ENCODE measurements at places on chromosomes 6 and 20. TPM values are rescaled to one million over a fixed set of nuclear protein-coding genes. Genes with fewer than 3 reads are reported as not detected.

DNA sequence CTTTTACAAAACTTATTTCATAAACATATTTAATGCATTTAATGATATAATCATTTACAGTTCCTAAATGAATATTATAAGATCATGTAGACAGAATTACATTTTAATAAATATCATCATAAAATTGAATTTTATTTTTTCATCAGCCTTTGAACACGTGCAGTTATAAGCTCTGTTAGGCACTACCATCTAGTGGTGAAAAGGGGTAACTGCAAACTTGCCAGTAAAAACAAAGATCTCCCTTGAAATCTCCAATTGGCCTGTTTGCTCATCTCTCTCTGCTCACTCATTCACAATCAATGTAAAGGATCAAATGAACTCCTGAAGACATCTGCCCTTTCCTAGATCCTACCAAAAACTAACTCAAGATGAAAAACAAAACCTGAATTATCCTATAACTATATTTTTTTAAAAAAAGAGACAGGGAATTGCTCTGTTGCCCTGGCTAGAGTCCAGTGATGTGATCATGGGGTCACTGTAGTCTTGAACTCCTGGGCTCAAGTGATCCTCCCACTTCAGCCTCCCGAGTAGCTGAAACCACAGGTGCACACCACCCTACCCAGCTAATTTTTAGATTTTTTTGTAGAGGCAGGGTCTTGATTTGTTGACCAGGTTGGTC is 31.7 kb downstream of the SAMHD1 start:
- H3K4me3 ChIP-seq, result no peak overlapping the region
- no peaks in the 10 kb centered on the region for H3K4me1 ChIP-seq
- H3K36me3 ChIP-seq, result peaks cover 51% of the 10 kb centered on the region
- H3K27me3 ChIP-seq, result no peaks in the 10 kb centered on the region

DNA sequence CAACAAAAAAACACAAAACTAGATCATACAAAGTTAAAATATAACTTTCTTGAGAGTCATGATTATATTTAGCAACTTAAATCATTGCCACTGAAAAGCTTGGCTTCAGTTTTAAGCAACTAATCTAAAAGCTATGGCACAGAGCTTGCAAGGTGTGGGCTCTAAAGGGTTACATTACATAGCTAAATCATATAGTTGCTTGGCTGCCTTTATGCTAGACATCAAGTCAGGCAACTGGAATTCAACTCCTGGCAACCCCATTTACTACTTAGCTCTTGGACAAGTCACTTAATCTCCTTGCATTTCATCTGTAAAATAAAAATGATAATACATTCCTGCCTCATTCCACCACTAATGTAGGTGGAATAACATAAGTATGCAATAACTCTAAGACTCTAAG is 40.9 kb upstream of the GCM1 start:
- H3K36me3 ChIP-seq, result no peaks in the 10 kb centered on the region
- H3K4me3 ChIP-seq, result no peak overlapping the region
- H3K4me1 ChIP-seq, result no peaks in the 10 kb centered on the region
- H3K27me3 ChIP-seq, result no peaks in the 10 kb centered on the region
- no peak overlapping the region for H3K27ac ChIP-seq

GRCh38 chr20:63606686-63607085 is 20.2 kb downstream of the GMEB2 start:
- no peak overlapping the region for H3K4me3 ChIP-seq
- no peak overlapping the region for H3K27ac ChIP-seq
- no peaks in the 10 kb centered on the region for H3K27me3 ChIP-seq
- no peaks in the 10 kb centered on the region for H3K4me1 ChIP-seq
- no peak for DNase-seq

- H3K27me3 ChIP-seq, result no peaks in the 10 kb centered on the region
- DNase-seq, result no peak
These were observed 50.0 kb downstream of the FKBP5 start for GRCh38 chr6:35638679-35639078.

DNA sequence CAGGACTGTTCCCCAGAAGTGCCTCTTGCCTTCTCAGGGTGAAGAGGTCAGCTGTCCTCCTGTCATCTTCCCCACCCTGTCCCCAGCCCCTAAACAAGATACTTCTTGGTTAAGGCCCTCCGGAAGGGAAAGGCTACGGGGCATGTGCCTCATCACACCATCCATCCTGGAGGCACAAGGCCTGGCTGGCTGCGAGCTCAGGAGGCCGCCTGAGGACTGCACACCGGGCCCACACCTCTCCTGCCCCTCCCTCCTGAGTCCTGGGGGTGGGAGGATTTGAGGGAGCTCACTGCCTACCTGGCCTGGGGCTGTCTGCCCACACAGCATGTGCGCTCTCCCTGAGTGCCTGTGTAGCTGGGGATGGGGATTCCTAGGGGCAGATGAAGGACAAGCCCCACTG is 9.8 kb downstream of the PI16 start:
- no peak overlapping the region for H3K27ac ChIP-seq
- peaks cover 45% of the 10 kb centered on the region for H3K4me1 ChIP-seq
- H3K4me3 ChIP-seq, result no peak overlapping the region
- DNase-seq, result no peak
- no peaks in the 10 kb centered on the region for H3K27me3 ChIP-seq
- H3K36me3 ChIP-seq, result peaks cover 32% of the 10 kb centered on the region

DNA sequence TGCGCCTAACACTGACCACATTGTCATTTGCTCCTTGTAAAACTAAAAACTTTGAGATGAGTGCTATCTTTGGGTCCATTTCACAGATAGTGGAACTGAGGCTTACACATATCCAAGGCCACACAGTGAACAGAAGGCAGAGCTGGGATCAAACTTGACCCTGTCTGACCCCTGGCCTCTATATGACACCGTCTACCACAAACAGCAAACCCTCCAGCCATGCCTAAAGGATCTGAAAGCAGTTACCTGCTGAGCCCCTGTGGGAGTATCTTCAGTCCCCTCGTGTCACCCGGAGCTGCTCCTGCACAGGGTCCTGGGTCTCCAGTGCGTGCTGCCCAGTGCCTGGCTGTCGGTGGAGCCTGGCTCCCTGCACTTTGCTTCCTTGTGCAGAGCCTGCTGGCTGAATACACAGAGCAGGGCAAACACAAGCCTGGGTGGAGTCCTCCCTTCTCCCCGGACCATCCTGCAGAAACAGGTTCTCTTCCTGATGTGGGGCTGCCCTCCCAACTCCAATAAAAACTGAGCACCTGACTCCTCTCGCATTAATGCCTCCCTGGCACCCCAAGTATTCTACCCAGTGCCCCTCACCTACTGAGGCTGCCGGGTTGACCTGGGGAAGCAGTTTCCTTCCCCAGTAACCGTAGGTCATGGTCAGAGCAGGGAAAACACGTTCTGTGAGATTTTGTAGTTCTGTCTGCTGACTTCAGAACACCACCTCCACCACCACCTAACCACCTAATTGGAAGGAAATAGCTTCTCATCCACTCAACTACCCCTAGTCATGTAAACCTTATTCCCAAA is at the start of gene BCAS1:
TSS of gene BCAS1 (minus strand) at position 408 of the 801 bp plus-strand sequence. CDS start 11,876 bp downstream, outside the sequence.
- H3K36me3 ChIP-seq, result no peaks in the 10 kb centered on the region
- no peaks in the 10 kb centered on the region for H3K27me3 ChIP-seq
- DNase-seq, result no peak
- H3K27ac ChIP-seq, result no peak within 1 kb of the TSS
- no peaks in the 10 kb centered on the region for H3K4me1 ChIP-seq
- peak within 1 kb of the TSS; percentile 15 for H3K4me3 ChIP-seq

DNA sequence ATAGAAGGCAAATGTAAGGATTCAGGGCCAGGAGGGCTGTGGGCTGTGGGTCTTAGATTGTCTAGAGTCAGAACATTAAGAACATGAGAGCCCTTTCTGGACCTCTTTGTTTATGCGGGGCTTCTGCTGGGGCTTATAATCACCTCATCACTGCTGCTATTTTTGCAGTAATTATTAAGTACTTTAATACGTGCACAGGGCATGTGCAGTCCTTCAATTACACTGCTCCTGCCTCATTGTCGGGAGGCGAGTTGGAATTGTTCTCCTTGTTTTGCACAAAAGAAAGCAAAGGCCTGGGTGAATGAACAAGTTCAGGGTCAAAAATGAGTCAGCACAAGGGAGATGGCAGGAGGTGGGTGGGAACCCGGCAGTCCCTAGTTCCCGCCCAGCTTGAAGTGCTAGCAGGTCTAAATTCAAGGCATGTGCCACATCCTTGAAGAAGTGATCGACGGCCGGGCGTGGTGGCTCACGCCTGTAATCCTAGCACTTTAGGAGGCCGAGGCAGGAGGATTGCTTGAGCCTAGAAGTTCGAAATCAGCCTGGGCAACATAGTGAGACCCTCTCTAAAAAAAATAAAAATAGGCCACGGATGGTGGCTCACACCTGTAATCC is 34.4 kb upstream of the PTPN1 start:
- DNase-seq, result no peak
- H3K4me1 ChIP-seq, result peaks cover 19% of the 10 kb centered on the region
- no peaks in the 10 kb centered on the region for H3K27me3 ChIP-seq
- H3K27ac ChIP-seq, result peak overlapping the region; percentile 36

DNA sequence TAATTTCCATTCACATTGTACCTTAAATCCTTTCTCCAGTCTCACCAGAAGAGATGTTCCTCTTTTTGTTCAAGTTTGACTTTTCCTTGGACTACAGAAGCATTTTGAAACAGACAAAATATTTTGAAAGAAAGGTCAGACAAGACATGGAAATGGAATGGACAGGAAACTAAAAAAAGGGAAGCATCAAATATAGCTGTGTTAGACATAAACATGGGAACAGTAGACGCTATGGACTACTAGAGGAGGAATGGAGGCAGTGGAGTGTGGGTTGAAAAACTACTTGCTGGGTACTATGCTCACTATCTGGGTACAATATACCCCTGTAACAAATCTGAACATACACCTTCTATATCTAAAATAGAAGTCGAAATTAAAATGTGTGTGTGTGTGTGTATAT is 4.1 kb upstream of the FAM135A start:
- H3K4me3 ChIP-seq, result no peak overlapping the region
- peaks cover 7% of the 10 kb centered on the region for H3K4me1 ChIP-seq
- no peaks in the 10 kb centered on the region for H3K36me3 ChIP-seq
- H3K27me3 ChIP-seq, result no peaks in the 10 kb centered on the region
- DNase-seq, result no peak
- H3K27ac ChIP-seq, result no peak overlapping the region

DEFB124 gene
- not detected for total RNA-seq

CLPSL2 gene
- total RNA-seq, result not detected

DACT2 gene
- total RNA-seq, result 2.5 TPM

RAET1G gene
- 9.0 TPM for total RNA-seq

NOX3 gene
- total RNA-seq, result not detected

REV3L gene
- total RNA-seq, result 47.1 TPM

SLC35D3 gene
- not detected for total RNA-seq

LPA gene
- total RNA-seq, result 0.57 TPM

Data from esophagus squamous epithelium (tissue), 5 donors.